ENCODE measurements at places on chromosomes 13 and 19. TPM values are rescaled to one million over a fixed set of nuclear protein-coding genes. Genes with fewer than 3 reads are reported as not detected.
A peak's percentile ranks its signal among the peaks of the same experiment; 100 is the strongest.

DNA sequence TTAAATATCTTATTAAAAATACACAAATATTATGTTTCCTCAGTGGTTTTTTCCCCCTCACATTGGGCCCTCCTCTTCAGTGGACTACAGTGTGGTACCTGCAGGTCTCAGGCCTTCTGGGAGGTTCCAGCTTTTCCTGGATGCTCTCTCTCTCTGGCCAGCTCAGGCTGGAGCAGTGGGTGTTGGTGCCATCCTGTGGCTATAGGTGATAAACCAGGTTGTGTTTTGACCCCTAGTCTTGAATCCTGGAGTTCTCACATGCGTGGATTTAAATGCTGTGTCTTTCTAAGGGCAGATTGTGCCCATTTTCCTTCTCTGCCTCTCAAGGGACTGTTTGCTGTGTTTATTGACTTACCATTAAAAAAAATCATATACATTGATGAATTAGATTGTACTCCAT lies 41.2 kb upstream of the ZNF527 start:
- H3K27me3 ChIP-seq = no peaks in the 10 kb centered on the region
- peaks cover 8% of the 10 kb centered on the region for H3K4me1 ChIP-seq
- H3K36me3 ChIP-seq = peaks cover 6% of the 10 kb centered on the region
- H3K27ac ChIP-seq = no peak overlapping the region
- no peak overlapping the region for H3K4me3 ChIP-seq
- no peak for DNase-seq

- peak overlapping the region; percentile 55 for H3K27ac ChIP-seq
- DNase-seq = no peak
- H3K4me1 ChIP-seq = peaks cover 26% of the 10 kb centered on the region
- no peak overlapping the region for H3K4me3 ChIP-seq
- H3K27me3 ChIP-seq = no peaks in the 10 kb centered on the region
Observed at GRCh38 chr19:45050036-45050435, 11.2 kb downstream of the CLASRP start.

- no peak overlapping the region for H3K4me3 ChIP-seq
- no peaks in the 10 kb centered on the region for H3K36me3 ChIP-seq
- no peaks in the 10 kb centered on the region for H3K4me1 ChIP-seq
- DNase-seq = no peak
Observed at GRCh38 chr13:32165796-32166195, 134.2 kb downstream of the FRY start.

GRCh38 chr19:18424890-18425514 lies 5.8 kb downstream of the SSBP4 start:
- H3K27me3 ChIP-seq = no peaks in the 10 kb centered on the region
- H3K36me3 ChIP-seq = peaks cover 6% of the 10 kb centered on the region
- H3K4me3 ChIP-seq = no peak overlapping the region
- H3K4me1 ChIP-seq = peaks cover 57% of the 10 kb centered on the region
- DNase-seq = no peak

The CLDN10 gene
- not detected for total RNA-seq

The FFAR2 gene
- 0.49 TPM for total RNA-seq

Data from esophagus squamous epithelium (tissue), 5 donors.